A549 treated with ZK216348 at 1 μM for 4 hours (cell line): ENCODE measurements at places on chromosomes 6 and 20. TPM values are rescaled to one million over a fixed set of nuclear protein-coding genes. Genes with fewer than 3 reads are reported as not detected.

YIPF3 gene
- 62.4 to 73.2 TPM (median 71.4 TPM) in 5 replicates for total RNA-seq

LTB gene
- 0.21 to 0.76 TPM (median 0.45 TPM) in 4 of 5 replicates, not detected in the other for total RNA-seq

JPH2 gene
- total RNA-seq = 2.7 to 4.2 TPM (median 2.9 TPM) in 5 replicates

ARFGAP1 gene
- 40.7 to 94.2 TPM (median 79.4 TPM) in 5 replicates for total RNA-seq

TCP11 gene
- not detected in 5 replicates for total RNA-seq

VPS52 gene
- total RNA-seq = 17.5 to 19.4 TPM (median 18.5 TPM) in 5 replicates

PRSS35 gene
- total RNA-seq = 0.09 to 0.14 TPM (median 0.12 TPM) in 3 of 5 replicates, not detected in the others

MAFB gene
- 0.07 to 0.14 TPM (median 0.09 TPM) in 5 replicates for total RNA-seq

BEND6 gene
- total RNA-seq = 0.63 to 1.8 TPM (median 1.3 TPM) in 5 replicates

PIM1 gene
- total RNA-seq = 9.6 to 18.5 TPM (median 15.3 TPM) in 5 replicates

CRISP3 gene
- not detected in 5 replicates for total RNA-seq

TBX18 gene
- 14.6 to 24.8 TPM (median 20.3 TPM) in 5 replicates for total RNA-seq

MRPS18A gene
- total RNA-seq = 39.9 to 53.9 TPM (median 46.3 TPM) in 5 replicates

CALHM6 gene
- not detected in 5 replicates for total RNA-seq

HLA-DOB gene
- total RNA-seq = 0.16 to 0.23 TPM in 2 of 5 replicates, not detected in the others

NOTCH4 gene
- 0.42 to 0.88 TPM (median 0.63 TPM) in 5 replicates for total RNA-seq

ALDH8A1 gene
- 0.13 to 0.33 TPM (median 0.27 TPM) in 5 replicates for total RNA-seq

APMAP gene
- total RNA-seq = 145 to 179 TPM (median 170 TPM) in 5 replicates

KHDC1L gene
- 0.32 to 0.36 TPM in 2 of 5 replicates, not detected in the others for total RNA-seq

APCDD1L gene
- total RNA-seq = 0.07 to 0.12 TPM (median 0.09 TPM) in 4 of 5 replicates, not detected in the other

RAET1E gene
- total RNA-seq = 2.1 to 4.1 TPM (median 2.7 TPM) in 5 replicates

SOX18 gene
- 1.4 to 3.4 TPM (median 2.6 TPM) in 5 replicates for total RNA-seq

RPP40 gene
- total RNA-seq = 17.6 to 31.3 TPM (median 23.7 TPM) in 5 replicates

DCDC2 gene
- 2.0 to 3.3 TPM (median 2.5 TPM) in 5 replicates for total RNA-seq

ADTRP gene
- total RNA-seq = 0.49 to 1.2 TPM (median 0.90 TPM) in 5 replicates

FHL5 gene
- not detected in 5 replicates for total RNA-seq

MOCS3 gene
- 4.9 to 6.3 TPM (median 5.7 TPM) in 5 replicates for total RNA-seq

CD24 gene
- 217 to 292 TPM (median 287 TPM) in 5 replicates for total RNA-seq

CLDN20 gene
- total RNA-seq = not detected in 5 replicates

ZNF133 gene
- 9.7 to 12.0 TPM (median 10.9 TPM) in 5 replicates for total RNA-seq

GJA1 gene
- 47.2 to 79.8 TPM (median 68.1 TPM) in 5 replicates for total RNA-seq

ASIP gene
- total RNA-seq = not detected in 5 replicates

IYD gene
- total RNA-seq = not detected in 5 replicates

CCN6 gene
- total RNA-seq = not detected in 5 replicates

TGM3 gene
- 0.07 to 0.22 TPM (median 0.08 TPM) in 3 of 5 replicates, not detected in the others for total RNA-seq

OR12D3 gene
- total RNA-seq = not detected in 5 replicates

RNF39 gene
- not detected in 5 replicates for total RNA-seq

AFG1L gene
- total RNA-seq = 1.5 to 3.0 TPM (median 1.7 TPM) in 5 replicates

GPR6 gene
- not detected in 5 replicates for total RNA-seq

POM121L2 gene
- total RNA-seq = not detected in 5 replicates

TAGAP gene
- not detected in 5 replicates for total RNA-seq

FOXA2 gene
- total RNA-seq = 13.0 to 21.7 TPM (median 17.6 TPM) in 5 replicates

FAM217A gene
- total RNA-seq = not detected in 5 replicates

PNPLA1 gene
- 0.15 TPM in 1 of 5 replicates, not detected in the others for total RNA-seq

PAK5 gene
- total RNA-seq = not detected in 5 replicates

OPN5 gene
- not detected in 5 replicates for total RNA-seq

PTP4A1 gene
- 70.2 to 130 TPM (median 110 TPM) in 5 replicates for total RNA-seq
